IPS DF 19.7 (cell line): ENCODE measurements at places on chromosomes 5 and 9.

DNA sequence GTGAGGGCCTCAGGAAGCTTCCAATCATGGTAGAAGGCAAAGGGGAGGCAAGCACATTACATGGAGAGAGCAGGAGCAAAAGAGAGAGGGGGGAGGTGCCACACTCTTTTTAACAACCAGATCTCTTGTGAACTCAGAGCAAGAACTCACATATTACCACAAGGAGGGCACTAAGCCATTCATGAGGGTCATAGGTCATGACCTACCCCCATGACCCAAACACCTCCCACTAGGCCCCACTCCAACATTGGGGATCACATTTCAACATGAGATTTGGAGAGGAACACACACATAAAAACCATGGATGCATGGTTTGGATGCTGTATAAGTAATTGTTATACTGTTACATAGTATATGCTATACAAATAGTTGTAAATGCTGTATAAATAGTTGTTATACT, 17.5 kb downstream of the POLK start:
- no peak for DNase-seq

- no peak for DNase-seq
Measured at GRCh38 chr9:86946201-86947145, 833 bp downstream of the GAS1 start.

- no peak for DNase-seq
Measured at GRCh38 chr5:164191240-164191639, 685.8 kb downstream of the MAT2B start.

DNA sequence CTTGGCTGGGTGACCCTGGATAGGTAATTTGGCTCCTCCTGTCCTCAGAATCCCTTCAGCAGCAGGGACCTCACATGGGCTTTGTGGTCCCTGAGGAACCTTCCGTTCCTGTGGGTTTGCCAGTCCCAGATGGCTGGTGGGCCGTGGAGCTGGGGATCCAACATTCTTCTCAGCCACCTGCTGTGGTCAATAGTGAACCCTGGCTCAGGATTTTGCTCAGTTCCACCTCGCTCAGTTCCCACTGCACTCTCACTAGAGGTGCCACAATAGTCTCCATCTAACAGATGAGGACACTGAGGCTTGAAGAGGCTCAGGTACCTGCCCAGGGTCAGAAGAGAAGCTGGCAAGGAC, 17.1 kb upstream of the SPOUT1 start:
- DNase-seq = no peak

GRCh38 chr5:101677961-101678360, 618.1 kb downstream of the SLCO4C1 start:
- no peak for DNase-seq

- no peak for DNase-seq
Measured at GRCh38 chr9:130254747-130255630, 10.6 kb upstream of the HMCN2 start.

DNA sequence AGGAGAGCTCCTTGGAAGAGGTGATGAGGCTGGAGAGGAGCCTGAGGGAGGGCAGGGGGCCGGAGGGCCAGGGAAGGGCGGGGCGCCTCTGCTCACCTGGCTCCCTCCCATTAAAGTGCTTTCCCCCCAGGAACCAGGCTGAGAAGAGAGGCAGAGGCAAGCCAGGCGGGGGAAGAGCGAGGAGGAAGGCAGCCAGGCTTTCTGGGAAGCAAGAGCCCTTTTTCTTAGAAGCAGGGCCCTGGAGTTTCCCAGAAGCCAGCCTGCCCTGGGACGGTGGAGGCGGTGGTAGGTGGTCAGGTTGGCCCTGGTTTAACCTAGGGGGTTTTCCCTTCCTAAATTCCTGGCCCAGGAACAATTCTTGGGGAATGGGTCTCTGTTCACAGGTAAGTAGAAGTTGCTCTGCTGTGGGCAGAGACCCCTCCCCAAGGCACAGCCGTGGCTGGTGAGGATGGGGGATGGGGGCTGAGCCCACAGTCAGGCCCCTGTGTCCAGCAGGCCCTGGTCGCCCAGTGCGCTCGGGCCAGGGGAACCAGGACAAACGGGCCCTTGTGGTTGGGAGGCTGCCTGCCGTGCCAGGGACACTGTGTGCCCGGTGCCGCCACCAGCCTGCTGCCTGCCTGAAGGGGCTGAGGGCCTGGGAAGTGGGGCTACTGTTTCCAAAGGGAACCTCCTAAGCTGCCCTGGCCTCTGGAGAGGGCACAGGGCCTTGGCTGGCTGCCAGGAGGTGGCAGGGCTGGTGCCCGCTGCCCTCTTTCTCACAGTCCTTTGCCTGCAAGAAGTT, 16.6 kb upstream of the RALGDS start:
- no peak for DNase-seq

DNA sequence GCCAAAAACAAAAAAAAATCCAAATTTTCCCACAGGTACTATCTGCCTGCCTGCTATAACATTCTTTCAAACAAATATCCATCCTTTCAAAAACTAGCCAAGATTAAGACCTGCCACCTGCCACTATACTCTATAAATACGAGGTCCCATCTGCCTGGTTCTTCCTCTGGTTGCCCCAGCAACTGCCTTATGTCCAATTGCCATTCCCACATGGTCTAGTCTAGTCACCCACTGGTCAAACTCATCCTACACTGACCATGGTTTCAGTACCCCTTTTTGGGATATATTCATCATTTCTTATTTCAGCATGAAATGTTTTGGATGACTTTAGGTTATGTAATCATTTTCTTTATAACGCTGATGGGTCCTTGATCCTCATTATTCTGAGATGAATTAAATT, 95.1 kb upstream of the CCNG1 start:
- no peak for DNase-seq

- DNase-seq = no peak
Measured at GRCh38 chr5:148790545-148791333, 35.7 kb upstream of the ADRB2 start.

GRCh38 chr5:72988769-72989168, 32.9 kb downstream of the FCHO2 start:
- DNase-seq = no peak

GRCh38 chr5:59421986-59422941, 471.3 kb downstream of the PDE4D start:
- DNase-seq = no peak

DNA sequence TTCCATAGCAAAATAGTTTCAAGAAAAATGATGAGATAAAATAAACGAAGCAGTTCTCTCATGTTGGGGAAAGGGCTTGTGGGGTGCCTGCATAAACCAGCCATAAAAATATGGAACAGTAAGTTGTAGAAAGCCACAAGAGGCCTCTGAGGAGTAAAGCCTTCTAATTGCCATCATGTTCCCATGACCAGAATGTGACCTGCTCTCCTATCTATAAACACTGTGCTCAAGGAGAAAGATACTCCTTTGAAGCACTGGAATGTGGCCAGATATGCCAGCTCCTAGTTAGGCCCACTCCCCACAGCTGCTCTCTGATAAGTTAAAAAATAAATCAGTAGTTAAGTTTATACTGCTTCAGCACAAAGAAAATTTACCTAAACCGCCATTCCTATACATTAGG, 65.8 kb downstream of the SETX start:
- DNase-seq = no peak

- DNase-seq = no peak
Measured at GRCh38 chr9:91033797-91034196, 232.2 kb downstream of the SYK start.

GRCh38 chr9:70079417-70080037, 35.9 kb downstream of the MAMDC2 start:
- DNase-seq = no peak

DNA sequence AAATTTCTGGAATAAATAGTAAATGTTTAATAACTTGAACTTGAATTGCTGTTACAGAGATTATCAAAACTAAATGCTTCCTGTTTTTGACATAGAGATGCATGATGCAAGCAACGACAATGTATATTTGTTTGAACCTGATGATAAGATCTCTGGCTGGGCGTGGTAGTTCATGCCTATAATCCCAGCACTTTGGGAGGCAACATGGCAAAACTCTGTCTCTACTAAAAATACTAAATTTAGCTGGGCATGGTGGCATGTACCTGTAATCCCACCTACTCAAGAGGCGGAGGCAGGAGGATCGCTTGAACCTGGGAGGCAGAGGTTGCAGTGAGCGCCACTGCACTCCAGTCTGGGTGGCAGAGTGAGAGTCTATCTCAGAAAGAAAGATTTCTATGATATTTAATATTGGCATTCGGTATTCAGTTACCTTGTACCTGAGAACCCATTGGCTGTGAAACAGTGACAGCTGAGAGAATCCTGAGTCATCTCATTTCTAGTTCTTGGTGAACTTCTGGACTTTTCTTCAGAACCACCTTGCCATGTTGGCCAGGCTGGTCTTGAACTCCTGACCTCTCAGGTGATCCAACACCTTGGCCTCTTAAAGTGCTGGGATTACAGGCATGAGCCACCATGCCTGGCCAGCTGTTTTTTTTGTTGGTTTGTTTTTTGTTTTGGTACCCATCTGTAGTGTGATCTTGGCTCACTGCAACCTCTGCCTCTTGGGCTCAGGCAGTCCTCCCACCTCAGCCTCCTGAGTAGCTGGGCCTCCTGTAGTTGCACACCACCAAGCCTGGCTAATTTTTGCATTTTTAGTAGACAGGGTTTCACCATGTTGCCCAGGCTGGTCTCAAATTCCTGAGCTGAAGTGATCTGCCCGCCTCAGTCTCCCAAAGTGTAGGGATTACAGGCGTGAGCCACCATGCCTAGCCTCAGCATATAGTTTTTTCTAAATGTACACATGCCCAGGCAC, 10.0 kb upstream of the FGF18 start:
- no peak for DNase-seq

DNA sequence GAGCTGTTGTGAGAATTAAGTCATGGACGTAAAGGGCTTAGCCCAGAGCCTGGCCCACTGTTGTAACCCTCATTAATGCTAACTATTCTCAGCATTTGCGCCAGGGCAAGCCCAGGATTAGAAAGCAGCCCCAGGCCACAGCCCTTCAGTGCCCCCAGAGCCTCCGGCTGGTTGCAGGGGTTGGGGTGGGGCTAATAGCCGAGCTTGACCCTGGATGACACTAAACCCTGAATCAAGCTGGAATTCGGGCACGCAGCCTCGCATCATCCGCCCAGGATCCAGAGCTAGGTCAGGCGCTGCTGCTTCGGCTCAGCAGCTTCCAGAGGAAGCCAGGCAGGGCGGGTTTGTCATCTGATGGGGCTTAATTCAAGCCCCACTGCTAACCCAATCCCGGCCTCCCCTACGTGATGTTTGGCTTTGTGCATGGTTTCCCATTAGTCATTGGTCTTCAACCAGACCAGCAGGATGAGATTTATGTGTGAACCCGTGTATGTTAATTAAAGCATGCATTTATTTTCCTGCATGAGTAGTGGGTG, 1.2 kb upstream of the MEGF9 start:
- no peak for DNase-seq

DNA sequence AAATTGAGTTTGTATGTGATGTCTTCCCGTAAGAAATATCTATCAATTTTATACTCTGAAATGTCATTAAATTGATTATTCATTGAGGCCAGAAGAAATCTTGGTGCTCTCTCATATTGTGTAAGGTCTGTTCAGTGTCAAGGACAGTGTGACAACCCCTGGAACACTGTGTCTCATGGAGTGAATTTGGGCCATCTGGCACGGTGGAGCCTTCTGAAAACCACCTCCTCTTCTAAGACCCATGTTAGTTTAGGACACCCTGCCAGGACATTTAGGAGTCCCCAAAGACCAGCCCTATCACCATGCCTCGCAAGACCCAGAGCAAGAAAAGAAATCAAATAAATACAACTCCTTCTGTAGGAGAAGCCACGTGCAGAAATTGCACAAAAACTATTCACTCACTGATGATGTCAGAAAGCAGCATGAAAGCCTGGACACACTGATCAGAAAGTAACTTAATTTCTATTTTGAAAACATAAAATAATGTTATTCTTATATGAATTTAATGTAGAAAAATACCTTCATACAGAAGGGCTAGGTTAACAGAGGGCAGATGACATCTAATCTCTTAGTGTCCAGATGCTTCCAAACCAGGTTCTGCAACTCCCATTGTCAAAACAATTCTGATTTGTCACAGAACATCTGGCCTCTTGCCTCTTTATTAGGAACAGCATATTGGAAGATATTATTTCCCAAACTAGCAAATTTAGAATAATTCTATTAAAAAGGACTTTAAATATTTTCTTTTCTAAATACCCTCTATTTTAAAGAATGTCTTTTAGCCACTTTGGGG, 298.8 kb downstream of the NR2F1-AS1 start:
- DNase-seq = no peak

DNA sequence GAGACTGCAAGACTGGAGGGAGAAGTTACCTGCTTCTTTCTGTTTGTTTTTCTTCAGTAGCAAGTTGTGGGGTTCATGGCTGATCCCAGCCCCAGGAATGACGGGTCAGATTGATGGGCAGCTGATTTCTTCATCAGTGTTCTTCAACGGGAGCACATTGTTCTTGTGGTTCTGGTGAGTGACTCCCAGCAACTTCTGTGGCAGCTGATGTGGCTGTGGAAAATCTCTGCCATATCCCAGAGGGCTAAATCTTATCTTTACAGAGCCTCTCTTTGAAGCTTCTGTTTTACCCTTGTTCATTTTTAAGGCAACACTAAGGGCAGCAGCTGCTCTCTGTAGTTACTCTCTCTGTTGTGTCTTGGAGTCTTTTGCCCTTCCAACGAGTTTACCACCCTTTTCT, 710.3 kb downstream of the PRELID2 start:
- no peak for DNase-seq

DNA sequence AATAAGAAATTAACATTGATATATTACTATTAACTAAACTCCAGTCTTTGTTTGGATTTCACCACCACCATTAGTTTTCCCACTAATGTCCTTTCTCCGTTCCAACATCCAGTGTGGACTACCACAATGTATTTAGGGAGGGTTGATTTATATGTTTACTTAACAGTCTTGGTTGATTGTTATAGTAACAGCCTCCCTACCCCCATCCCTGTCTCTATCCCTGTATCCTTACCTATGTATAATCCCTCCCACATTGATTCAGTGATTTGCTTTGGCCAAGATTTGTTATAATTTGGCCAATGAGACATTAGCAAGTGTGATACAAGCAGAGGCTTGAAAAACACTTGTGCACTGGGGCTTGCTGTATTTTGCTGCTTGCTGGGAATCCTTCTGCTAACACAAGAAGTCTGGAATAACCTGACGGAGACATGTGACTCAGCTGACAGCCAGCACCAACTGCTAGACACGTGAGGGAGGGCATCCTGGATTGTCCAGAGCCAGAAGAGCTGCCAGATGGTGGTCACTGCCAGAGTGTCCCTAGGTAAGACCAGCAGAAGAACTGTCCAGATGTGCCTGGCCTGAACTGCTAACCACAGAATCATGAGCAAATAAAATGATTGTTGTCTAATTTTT, 51.2 kb upstream of the TCF7 start:
- no peak for DNase-seq

GRCh38 chr5:96259151-96259772, 173.8 kb downstream of the PCSK1 start:
- DNase-seq = no peak

GRCh38 chr9:109403766-109404320, 83.0 kb upstream of the EPB41L4B start:
- DNase-seq = no peak
